ENCODE measurements at places on chromosomes 11 and 22.

GRCh38 chr11:28542561-28542960, 434.4 kb downstream of the METTL15 start:
- DNase-seq, result no peak

DNA sequence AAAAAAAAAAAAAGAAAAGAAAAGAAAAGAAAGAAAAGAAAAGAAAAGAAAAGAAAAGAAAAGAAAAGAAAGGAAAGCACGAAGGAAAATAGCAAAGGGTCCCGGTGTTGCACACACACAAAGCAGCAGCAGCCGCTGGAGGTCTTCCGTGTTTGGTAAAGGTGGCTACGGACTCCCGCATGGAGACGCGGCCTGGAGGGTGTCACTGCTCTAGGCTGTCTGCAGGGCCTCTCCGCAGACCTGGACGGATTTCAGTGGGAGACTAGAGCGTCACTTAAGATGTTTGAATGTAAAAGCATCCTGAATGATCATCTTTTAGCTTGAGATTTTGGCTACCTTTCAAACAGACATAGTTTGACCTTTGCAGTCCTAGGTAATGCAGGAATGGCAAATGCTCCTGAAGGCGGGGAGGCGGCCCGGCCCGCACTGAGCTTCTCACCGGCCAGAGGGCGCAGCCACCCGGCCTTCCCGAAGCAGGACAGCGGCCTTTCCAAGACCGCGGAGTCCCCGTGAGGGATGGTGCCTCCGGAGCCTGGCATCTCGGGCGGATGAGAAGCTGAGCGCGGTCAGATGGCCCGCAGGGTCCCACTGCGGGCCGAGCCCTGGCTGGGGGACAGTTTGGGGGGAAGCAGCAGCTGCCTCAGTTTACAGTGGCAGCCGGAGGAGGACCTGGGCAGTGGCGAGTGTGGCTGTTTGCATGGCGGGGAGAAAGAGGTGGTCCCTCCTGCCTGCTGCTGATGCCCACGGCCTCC, 18.5 kb downstream of the KRTAP5-5 start:
- DNase-seq, result no peak

- DNase-seq, result no peak
Measured at GRCh38 chr11:73168925-73169579, 26.9 kb upstream of the FCHSD2 start.

GRCh38 chr11:12229450-12230229, 119.2 kb downstream of the MICAL2 start:
- no peak for DNase-seq
